Urothelium cell line (cell line): ENCODE measurements at places on chromosomes 1 and 21.

- no peak for DNase-seq
These were observed 12.7 kb downstream of the SPATC1L start for GRCh38 chr21:46171585-46171984.

- DNase-seq = peak; percentile 17
These were observed 167.7 kb downstream of the SIPA1L2 start for GRCh38 chr1:232462213-232462612.

DNA sequence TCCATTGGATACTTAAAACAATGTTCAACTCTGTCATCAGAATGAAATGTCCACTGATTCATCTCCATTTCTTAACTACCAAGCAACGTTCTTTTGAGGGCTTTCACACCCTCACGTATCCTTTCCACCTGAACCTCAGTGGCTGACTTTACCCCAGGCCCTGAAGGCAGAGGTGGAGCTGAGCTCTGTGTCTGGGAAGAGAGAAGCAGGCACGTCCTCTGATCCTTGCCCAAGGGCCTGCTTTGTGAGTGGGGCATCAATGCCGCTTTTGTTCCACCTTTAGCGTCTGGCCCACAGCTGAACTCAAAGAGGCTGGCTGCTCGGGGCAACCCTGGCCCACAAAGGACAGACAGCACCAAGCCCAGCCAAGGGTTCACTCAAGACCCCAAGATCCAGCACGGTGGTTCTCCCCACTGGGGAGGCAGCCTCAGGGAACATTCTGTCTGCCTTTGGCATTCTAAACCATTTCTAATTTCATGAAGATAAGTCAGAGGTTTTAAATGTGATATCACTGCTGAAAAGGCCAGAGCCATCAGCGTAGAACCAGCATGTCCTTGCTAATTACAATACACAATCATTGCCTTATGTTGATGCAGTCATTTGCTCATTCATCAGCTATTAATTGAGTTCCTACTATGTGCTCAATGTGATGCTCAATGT is 126.0 kb upstream of the UBE2U start:
- DNase-seq = no peak

DNA sequence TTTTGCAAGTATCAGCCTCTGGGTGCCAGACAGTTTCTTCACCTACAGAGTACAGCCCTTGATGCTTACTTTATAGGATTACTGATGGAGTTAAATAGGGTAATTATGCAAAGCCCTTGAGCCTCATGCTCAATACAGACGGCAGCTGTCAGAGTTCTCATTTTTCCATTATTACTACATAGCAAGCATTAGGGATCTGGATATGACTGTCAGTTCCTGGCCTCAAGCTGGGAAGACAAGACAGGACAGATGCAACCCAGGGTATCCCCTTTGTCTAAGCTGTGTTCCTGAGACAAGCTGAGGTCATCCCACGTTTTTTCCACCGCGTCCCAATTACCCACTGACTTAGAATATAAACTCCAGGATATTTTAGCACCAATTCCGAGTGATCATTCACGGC is 94.4 kb downstream of the SLC35F3 start:
- no peak for DNase-seq

- DNase-seq = no peak
These were observed 10.5 kb downstream of the SERINC2 start for GRCh38 chr1:31423418-31423947.

DNA sequence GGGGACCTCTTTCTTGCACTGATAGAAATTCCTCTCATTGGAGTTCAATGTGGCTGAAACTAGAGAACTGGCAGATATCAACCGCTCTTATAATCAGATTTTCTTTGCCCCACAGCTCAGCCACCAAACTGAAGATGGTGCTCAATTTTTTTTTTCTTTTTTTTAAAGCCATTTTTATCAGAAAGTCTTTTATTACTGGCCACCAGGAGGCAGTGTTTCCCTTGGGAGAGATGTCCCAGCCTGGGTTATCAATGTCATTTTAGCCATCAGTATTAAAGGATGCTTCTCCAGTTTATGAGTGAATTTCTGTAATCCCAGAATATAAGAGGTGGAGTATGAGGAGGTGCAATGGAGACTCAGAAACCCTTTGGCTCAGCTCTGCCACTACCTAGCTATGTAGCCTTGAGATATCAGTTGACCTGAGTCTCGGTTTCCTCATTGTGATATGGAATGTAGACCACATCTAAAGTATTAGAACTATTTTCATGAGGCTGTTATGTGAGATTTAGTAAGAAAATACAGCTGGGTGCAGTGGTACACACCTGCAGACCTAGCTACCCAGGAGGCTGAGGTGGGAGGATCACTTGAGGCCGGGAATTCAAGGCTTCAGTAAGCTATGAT is 27.6 kb downstream of the CD244 start:
- DNase-seq = no peak

GRCh38 chr1:166083887-166084286 is 82.9 kb downstream of the FAM78B start:
- DNase-seq = no peak

DNA sequence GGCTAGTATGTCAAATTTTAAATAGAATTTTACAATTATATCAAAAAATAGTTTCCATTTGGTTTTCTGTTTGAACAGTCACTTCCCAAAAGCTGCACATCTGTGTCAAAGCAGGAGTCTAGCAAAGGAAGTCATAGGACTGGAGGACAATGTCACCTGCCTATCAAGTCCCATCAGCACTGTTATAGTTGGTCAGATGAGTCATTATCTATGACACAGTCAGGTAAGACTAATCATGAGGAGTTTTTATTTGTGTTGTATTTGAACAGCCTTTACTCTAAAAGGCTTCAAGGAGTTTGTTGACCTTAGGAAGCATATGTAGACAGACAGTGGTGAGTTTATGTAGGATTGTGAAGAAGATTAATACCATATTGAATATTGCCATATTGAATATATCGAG is 74.2 kb upstream of the QSOX1 start:
- DNase-seq = no peak

GRCh38 chr1:178928976-178929375 is 58.1 kb upstream of the ANGPTL1 start:
- no peak for DNase-seq

DNA sequence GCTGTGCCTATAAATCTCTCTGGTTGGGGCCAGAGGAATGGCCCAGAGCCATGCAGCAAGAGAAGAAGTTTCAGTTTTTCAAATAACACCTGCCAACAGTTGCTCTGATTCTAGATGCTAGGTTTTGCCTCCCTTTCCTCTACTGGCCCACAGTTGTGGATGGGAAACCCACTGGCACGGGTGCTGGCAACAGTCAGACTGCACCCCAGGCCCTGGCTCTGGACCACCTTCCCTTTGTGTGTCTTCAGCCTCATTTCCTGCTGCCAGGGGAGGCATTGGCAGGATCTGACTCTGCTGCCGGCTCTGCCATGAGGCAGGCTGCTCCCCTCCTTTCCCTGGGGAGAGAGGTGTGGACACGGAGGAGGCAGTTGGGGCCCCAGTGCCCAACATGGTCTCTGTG is 142.0 kb downstream of the IGSF21 start:
- DNase-seq = no peak
